Stimulated activated CD4-positive, alpha-beta T cell treated with anti-CD3 and anti-CD28 coated beads, Interleukin-15, amount 100 ng/mL, for 1 hour (primary cell): ENCODE measurements at places on chromosomes 6 and 20.

GRCh38 chr6:170021579-170021978 lies 269.3 kb downstream of the DLL1 start:
- DNase-seq = no peak

DNA sequence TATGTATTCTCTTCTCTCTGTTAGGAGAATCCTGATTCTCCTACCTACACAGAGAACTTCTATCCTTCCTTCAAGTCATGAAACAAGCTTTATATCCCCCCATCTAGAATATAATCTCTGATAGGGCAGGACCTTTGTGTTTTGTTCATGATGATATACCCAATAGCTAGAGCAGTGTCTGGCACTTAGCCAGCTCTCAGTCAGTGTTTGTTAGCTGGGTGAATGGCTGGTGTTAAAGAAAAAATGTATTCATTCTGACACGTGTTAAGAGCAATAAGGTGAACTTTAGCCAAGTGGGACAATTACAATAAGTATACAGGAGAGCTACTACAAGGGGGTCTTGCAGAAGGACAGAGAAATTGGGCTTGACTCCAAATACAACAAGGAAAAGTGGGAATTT lies 34.3 kb upstream of the TNFRSF21 start:
- no peak for DNase-seq

- DNase-seq = no peak
Observed at GRCh38 chr6:157596461-157596860, 215.5 kb downstream of the ZDHHC14 start.

DNA sequence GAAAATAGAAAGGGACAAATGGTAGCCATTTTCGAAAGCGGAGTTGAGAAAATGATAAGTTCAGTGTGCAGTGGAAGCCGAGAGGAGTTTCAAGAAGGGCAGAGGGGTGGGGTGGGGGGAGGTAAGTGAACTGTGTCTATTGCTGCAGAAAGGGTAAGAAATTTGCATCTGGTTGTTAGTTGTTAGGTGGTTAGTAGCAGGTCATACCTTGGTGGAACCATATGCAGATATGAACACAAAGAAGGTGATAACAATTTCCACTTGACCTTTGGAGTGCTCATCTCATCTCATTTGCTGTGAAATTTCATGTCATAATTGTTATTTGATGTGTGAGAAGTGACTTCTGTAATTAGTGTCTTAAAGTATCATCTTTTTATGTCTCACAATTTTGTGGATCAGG lies 288.2 kb downstream of the QKI start:
- DNase-seq = no peak

DNA sequence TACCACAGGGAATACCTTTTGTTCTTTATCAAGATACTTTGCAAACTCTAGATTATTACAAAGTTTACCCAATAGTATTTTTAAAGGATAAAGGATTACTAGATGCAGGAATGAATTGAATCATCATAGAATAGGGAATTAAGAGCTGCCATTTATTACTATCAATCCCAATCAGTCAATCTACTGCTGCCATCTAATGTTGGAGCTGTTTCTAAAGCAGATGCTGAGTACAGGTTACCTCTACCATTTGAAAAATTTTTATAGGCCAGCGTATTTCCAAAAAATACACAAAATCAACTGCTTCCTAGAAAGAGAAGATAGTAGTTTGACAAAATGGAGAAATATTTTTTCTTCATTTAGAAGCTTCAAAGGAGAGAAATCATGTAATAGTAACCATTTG lies 520.4 kb downstream of the ADGRB3 start:
- DNase-seq = no peak
